ENCODE measurements at places on chromosomes 16 and 17.

DNA sequence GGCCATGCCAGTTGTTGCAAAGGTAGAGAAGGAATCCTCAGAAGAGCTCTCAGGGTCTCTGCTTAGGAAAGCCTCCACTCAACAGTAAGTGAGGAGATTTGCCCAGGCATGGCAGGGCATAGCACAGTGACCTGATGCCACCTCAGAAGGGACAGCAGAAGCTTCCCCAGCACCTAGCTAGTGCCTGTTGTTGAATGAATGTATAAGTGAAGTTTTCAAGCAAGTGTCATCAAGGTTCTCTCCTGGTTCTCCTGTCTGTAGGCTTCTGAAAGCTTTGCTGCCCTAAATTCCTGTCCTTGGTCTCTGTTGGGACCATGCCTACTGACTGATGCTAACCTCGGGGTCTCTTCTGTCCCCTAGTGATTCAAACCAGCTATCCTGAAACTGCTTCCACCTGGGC, 114.9 kb upstream of the TBX2 start:
- DNase-seq, result no peak

DNA sequence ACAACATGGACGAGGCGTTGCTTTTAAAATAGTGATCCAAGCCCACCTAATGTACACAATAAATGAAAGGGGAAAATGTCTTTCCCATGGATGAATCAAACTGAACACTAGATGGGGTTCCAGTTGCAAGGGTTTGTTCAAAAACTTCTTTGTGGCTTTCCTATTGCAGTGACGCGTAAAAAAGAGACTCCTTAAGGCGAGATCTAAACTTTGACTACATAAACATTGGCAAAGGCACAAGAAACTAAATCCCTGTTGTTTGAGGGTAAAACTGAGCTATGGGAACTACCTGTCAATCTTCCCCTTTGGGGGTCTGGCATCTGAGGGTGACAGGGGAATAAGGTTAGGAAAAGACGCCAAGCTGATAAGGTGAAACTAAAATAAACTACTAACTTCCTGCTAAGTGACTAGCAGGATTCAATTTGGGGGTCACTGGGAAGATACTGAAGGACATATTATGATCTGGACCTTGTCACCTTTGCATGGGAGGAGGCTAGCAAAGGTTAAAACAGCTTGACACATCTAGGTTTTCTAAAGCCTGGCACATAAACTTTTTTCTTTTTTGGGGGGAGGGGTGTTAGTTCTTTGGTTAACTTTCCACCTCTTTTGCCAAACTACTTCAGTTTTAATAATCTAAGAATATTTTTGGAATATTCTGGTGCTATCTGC, 4.7 kb downstream of the SALL1 start:
- DNase-seq, result no peak

- DNase-seq, result no peak
Measured at GRCh38 chr17:45225051-45225700, 3.5 kb downstream of the FMNL1 start.

DNA sequence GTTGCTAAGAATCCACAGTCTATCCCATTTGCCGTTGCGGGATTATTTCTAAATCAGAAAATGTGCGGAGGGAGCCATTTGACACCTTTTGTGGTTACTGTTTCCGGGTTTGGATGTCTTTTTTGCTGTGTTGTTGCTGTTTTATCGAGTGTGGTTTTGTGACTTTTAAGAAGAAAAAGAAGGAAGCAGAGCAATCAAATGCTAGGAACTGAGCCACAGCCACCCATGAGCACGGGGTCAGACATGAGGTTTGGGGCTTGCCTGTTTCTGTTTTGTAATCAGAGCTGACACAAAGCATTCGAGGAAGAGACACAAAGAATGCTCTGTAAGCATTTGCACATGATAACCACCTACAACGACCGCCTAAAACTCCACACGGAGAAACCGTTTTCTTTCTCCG, 53.1 kb upstream of the CHMP6 start:
- no peak for DNase-seq

- no peak for DNase-seq
Measured at GRCh38 chr17:27296428-27296979, 2.6 kb downstream of the WSB1 start.

- no peak for DNase-seq
Measured at GRCh38 chr16:11562411-11562810, 24.3 kb downstream of the LITAF start.

GRCh38 chr16:28158136-28158535, 53.6 kb downstream of the XPO6 start:
- DNase-seq, result no peak

Data from tibial nerve (tissue), 4 donors.